ENCODE measurements at places on chromosomes 13 and 19.
A peak's percentile ranks its signal among the peaks of the same experiment; 100 is the strongest.

DNA sequence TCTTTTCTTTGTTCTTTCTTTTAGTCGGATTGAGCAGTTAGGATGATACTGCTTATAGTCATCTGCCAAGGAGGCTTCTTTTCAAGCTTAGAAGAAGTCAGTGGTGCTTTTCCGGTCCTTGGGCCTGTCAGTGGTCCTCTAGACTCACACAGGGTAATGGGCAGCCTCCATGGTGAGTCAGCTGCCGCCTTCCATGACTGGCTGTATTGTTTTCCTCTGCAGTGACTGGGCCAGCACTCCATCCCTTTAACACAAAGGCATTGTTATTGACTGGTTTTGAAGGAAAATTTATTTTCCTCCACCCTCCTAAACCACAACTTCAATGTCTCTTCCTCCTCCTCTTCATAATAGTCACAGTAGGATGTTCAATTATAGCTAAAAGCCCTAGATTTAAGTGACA is 47.1 kb upstream of the CNMD start:
- ATAC-seq = no peak

- ATAC-seq = no peak
Observed at GRCh38 chr13:21834521-21834920, 163.6 kb downstream of the FGF9 start.

- no peak for ATAC-seq
Observed at GRCh38 chr13:51727634-51728274, 76.2 kb downstream of the DHRS12 start.

GRCh38 chr19:8259142-8259921 is 48.8 kb downstream of the CD320 start:
- ATAC-seq = no peak

GRCh38 chr19:15466851-15467733 is 2.7 kb upstream of the RASAL3 start:
- peak; percentile 81 for ATAC-seq

DNA sequence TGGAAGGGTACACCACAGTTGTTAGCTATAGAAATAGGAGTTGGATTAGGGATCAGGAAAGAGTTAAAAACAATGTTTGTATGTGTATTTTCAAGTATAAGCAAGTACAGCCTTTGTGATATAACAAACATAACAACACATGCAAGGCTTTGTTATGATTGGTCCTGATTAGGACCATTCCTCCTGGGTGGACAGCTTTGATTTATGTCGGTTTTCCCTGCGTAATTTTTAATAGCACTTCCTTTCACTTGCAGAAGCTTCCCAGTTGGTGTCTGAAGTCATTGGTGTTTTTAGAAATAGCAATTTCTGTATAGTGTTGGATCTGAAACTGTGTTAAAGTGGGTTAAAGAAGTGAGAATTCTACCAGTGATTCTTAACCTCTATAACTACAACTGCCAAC is 10.0 kb downstream of the FNDC3A start:
- no peak for ATAC-seq

- ATAC-seq = no peak
Observed at GRCh38 chr13:31208559-31209122, 8.9 kb downstream of the B3GLCT start.

DNA sequence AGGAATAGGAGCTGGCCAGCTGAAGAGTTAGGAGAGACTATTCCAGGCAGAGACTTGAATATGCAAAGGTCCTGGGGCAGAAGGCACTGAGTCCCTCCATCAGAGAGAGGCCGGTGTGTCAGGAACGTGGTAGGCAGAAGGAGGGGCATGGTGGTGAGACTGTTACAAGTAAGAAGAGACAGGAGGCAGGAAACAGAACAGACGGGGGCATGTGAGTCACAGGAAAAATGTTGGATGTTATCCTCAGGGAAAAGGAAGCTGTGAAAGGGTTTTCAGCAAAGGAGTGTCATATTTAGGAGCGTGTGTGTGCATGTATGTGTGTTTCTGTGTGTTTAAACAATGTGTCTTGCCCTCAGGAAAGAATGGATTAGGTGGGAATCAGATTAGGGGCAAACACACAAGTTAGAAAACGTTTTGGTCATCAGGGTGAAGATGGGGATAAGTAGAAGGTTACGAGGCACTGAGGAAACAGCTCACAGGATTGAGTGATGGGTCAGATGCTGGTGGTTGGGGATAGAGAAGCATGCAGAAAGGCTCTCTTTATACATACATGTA is 1.1 kb downstream of the EDDM13 start:
- ATAC-seq = no peak

DNA sequence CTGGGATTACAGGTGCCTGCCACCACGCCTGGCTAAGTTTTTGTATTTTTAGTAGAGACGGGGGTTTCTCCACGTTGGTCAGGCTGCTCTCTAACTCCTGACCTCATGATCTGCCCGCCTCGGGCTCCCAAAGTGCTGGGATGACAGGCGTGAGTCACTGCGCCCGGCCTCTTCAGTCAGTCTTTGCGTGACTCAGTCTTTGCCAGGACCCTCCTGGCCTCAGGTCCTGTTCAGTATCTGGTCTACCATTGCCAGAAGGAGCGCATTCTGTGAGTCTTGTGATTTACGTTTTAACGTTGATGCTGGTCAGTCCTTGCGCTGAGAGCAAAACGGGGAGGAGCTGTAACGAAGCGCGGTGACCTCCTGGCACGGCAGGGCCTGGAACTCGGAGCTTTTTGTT is 7.6 kb upstream of the HMG20B start:
- no peak for ATAC-seq

DNA sequence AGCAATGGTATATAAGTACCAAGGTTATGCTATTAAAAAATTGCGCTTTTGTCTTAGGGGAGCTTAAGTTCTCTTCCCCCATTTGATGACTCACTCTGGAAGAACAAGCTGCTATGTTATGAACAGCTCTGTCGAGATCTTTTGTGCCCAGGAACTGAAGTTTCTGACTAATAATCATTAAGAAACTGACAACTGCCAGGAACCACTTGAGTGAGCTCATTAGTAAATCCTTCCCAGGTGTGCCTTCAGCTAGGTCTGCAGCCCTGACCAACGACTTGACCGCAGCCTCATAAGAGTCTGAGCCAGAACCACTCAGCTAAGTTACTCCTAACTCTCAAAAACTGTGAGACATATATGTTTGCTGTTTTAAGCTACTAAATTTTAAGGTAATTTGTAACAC is 147.8 kb downstream of the SLITRK6 start:
- no peak for ATAC-seq

DNA sequence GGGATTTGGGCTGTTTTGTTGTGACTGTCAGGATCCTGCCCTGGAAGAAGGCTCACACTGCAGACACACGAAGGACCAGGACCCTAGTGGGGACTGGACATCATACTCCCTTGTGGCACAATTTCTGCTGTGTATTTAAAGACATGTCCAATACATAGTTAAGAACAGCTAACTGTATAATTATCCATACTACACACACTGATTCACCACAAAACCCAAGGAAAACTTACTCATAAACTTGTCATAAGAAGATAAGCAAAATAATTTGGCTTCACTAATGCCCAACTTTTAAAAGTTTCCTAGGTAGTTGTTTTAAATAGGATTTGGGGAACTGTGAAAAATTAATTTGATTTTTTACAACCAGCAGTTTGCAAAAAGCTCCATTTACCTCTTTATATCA is 46.1 kb downstream of the LATS2 start:
- ATAC-seq = no peak

GRCh38 chr19:7733376-7733775 is 1.5 kb upstream of the CLEC4G start:
- ATAC-seq = no peak

DNA sequence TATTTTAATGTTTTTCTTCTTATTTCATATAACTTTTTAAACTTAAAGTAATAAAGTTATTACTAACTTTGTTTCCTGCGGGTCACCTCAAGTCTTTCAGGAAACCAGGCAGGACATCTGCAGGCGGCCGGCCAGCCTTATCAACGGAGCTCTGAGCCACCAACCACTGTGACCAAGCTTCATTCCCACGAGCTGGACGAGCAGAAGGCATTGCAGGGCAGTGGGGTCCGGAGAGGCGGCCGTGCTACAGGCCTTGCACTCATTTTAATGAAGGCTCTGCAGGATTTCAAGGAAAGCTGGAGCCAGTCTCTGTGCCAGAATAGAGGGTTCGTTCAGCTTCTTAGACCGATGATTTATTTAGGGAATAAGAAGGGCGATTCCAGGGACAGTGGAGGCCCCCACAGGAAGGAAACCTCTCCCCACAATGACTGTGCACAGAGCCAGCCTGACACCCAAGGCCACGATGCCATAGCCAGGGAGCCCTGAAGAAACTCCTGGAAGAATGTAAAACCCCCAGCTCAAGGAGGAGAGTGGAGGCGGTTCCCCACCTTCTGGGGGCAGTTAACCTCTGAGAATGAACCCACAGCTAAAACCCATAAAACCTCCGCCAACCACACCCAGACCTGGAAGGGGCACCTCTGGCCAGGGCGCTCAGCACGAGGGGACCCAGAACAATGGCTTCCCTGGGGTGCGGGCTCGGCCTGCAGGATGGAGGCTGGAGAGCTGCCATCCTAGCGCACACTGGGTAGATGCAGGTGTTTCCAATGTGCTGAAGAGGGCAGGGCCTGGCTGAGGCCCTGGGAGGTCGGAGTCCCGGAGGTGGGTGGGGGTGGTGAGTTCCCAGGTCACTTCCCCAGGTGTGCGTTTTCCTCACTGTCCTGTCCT is 75.0 kb downstream of the RASA3 start:
- no peak for ATAC-seq

DNA sequence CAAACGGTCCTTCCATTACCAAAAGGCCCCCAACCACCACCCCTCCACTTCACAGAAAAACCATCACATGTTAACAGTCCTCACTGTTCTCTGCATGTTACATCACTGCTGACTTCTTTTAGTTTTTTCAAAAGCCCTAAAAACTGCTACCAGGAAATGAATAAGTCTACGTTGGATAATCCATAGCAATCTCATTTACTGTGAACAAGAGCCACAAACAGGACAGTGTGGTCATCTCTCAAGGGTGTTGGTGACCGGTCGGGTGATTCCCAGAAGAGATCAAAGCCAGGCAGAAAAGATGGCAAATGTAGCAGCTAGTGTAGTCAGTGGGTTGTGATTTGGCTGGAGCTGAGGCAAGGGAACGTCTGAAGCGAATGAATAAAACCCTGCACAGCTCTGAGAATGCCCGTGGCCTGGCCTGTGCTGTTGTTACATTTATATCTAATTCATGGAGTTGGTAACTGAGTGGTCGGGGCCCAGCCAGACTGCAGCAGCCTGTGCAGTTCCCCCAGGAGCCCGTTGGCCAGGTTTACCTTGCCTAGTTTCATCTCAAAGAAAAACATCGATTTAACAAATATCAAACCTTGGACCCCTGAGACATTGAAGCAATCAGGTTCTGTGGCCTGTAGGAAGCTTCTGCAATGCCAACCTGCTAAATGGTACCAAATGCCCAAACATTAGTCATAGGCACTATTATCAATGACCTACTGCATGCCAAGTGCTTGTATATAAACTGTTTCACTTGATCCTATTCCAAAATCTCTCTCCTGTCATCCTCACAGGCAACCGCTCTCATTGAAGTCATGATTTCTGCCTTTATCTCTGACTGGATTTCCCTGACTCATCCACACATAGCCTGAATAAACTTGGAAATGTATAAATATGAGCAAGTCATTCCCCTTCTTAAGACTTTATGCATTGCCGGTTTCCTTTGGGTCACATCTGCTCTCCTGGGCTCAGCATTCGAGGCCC is 153.8 kb upstream of the SERP2 start:
- ATAC-seq = no peak

DNA sequence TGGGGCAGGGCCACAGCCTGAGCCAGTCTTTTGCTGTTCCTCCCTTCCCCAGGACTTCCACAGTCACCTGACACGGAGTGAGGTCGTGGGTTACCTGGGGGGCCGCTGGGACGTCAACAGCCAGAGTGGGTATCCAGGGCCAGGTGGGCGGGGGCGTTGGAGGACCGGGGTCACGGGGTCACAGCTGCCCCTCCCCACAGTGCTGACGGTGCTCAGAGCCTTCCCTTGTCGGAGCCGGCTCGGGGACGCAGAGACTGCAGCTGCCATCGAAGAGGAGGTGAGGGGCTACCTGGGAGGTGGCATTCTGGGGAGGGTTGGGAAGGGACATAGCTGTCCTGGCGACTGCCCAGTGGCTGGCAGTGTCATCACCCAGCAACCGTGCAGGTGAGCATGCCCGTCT is 11.5 kb downstream of the MPND start:
- ATAC-seq = no peak

- ATAC-seq = no peak
Observed at GRCh38 chr13:27622102-27622820, 569 bp downstream of the POLR1D start.

DNA sequence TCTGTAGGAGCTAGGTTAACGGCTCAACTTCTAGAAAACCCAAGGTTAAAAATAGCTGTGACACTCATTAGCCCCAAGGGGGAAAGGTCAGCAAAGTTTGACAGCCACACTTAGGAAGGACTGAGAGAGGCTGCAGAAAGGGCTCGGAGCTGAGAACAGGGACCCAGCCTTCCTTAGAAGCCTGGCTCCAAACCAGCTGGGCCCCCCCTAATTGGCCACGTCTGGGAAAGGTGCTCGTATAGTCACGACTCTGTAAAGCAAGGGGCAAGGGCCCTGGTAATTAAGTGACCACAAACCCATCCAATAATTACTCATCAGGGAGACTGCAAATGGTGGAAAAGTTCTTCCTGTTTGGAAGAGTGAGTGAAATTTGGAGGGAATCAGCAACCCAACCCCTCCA is 90.5 kb downstream of the RNASEH2B start:
- no peak for ATAC-seq

GRCh38 chr13:110714797-110715394 is 1.4 kb downstream of the ING1 start:
- no peak for ATAC-seq

GRCh38 chr19:12793290-12794195 is 2.3 kb downstream of the JUNB start:
- ATAC-seq = peak; percentile 40

GRCh38 chr13:92781965-92782690 is 444.5 kb upstream of the GPC6 start:
- no peak for ATAC-seq

- no peak for ATAC-seq
Observed at GRCh38 chr19:5956728-5957127, 21.2 kb downstream of the RANBP3 start.

- no peak for ATAC-seq
Observed at GRCh38 chr19:42155796-42156195, 23.6 kb upstream of the POU2F2 start.

DNA sequence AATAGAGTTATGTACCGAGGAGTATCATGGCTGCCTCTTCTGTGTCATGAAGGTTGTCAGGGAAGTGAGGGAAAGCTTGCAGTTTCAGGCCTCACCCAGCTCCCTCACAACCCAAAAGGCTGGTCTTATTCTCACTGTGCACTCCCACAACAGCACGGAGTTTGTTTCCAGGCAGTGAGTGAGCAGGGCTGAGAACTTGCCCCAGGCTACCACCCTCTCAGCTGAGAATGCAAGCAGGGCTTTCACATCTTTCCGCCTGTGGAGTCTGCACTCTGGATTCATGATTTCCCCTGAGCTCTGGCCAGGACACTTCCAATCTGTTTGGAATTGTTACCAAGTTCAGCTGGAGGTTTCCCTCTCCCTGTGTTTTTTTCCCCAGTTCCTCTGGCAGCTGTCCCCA is 2284.7 kb upstream of the PCDH20 start:
- ATAC-seq = no peak
